NT2/D1 (cell line): ENCODE measurements at places on chromosomes 1 and 21.

GRCh38 chr21:36976882-36977651 is 10.6 kb upstream of the HLCS start:
- peak; percentile 75 for DNase-seq

DNA sequence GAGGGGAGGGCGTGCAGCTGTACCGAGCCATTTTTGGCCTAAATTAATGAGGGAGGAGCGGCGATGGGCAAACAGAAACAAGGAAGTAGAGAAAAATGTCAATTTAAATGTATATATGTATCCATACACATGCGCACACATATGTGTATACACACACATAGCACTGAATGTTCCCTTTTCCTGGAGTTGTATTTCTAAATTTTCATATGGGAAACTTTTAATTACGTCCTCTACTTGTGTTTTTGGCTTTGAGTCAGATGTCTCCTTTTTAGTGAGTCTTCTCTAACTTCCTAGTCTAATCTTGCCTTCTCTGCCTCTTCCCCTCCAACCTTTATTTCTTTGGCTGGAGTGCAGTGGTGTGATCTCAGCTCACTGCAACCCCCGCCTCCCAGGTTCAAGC is 15.4 kb upstream of the CYYR1 start:
- DNase-seq = no peak

- no peak for DNase-seq
Measured at GRCh38 chr1:79373481-79374125, 367.1 kb upstream of the ADGRL4 start.

- peak; percentile 79 for DNase-seq
Measured at GRCh38 chr1:205543351-205544301, 39.2 kb downstream of the CDK18 start.

GRCh38 chr1:79539001-79539400 is 532.5 kb upstream of the ADGRL4 start:
- no peak for DNase-seq

- DNase-seq = no peak
Measured at GRCh38 chr1:93566227-93566626, 115.4 kb downstream of the BCAR3 start.

DNA sequence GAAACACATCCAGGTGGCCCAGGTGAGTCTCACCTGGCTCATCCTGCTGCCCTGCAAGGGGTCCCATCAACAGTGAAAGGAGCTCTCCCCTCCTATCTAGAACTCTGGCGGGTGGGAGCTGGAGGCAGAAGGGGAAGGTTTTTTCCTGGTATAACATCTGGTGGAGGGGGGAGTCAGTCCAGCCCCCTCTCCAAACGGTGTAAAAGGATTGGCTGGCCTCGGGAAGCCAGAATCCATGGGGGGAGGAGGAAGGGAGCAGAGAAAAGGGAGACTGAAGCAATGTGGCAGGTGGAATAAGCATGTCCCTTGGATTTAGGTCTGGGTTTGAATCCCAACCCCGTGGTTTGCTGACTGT is 1.2 kb upstream of the CAMK2N1 start:
- no peak for DNase-seq

DNA sequence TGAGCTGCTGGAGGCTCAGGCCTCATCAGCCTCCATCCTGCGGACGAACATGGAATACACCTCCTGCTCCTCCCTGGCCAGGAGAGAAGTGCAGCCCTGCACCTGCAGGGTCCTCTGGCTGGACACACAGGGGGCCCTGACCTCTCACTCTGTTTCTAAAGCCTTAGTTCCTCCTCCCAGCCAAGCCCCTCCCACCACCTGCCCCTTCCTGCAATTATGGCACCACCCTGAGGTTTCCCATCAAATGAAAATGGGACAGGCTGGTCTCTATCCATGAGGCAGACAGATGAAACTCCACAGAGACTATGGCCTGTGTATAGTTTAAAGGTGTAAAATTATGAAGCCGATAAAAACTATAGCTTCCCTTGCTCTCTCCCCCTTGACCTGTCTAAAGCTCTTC is 42.6 kb downstream of the CACNA1S start:
- DNase-seq = no peak

- DNase-seq = no peak
Measured at GRCh38 chr1:55951291-55951690, 628.1 kb downstream of the PLPP3 start.

- DNase-seq = no peak
Measured at GRCh38 chr1:54965624-54966340, 14.6 kb upstream of the TMEM61 start.

DNA sequence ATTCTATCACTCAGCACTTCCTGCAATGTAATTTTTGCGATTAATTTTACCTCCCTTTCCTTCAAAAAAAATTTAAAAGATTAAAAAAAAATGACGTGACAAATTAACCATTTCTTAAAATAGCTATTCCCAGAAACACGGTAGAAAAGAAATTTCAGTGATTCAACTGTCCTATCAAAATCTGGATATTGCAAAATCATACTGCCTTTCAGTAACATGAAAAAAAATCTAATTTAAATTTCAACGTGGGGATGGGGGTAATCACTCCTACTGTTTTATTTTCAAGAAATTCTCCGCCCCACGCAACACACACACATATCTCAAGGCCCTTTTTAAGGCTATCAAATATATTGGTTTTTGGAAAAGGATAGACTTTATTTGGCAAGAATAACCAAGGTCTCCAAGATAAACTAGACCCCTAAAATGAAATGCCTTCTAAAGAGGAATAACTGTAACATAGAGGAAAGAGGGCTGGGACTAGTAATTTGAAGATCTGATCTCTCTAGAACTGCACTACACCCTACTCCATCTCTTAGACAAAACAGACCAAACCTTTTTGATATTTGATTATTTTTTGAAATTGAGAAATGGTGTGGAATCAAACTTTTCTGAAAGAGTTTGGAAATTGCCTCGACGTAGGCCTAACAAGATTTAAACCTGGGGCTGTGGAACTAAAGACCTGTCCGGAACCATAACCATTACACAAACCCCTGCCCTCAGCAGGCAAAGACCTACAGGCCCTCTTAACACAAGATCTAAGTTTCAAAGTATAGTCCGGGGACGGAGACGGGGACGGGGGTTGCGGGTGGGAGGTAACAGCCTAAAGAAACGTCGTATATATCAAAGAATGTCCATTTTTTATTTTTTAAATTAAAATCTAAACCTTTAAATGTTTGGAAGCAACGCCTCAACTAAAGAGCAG is 941 bp downstream of the ARNT start:
- no peak for DNase-seq

GRCh38 chr1:19511116-19511515 is 25.8 kb upstream of the CAPZB start:
- no peak for DNase-seq

GRCh38 chr1:224767031-224767430 is 150.9 kb downstream of the CNIH3 start:
- no peak for DNase-seq

GRCh38 chr1:37795340-37796125 is 1.9 kb downstream of the MANEAL start:
- peak; percentile 85 for DNase-seq

DNA sequence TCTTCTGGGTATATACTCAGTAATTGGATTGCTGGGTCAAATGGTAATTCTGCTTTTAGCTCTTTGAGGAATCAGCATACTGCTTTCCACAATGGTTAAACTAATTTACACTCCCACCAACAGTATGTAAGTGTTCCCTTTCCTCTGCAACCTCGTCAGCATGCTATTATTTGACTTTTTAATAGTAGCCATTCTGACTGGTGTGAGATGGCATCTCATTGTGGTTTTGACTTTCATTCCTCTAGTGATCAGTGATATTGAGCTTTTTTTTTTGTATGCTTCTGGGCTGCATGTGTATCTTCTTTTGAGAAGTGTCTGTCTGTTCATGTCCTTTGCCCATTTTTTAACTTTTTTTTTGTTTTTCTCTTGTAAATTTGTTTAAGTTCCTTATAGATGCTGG is 279.4 kb downstream of the PTGER3 start:
- no peak for DNase-seq

- DNase-seq = no peak
Measured at GRCh38 chr1:66292944-66293343, 241.0 kb upstream of the SGIP1 start.

DNA sequence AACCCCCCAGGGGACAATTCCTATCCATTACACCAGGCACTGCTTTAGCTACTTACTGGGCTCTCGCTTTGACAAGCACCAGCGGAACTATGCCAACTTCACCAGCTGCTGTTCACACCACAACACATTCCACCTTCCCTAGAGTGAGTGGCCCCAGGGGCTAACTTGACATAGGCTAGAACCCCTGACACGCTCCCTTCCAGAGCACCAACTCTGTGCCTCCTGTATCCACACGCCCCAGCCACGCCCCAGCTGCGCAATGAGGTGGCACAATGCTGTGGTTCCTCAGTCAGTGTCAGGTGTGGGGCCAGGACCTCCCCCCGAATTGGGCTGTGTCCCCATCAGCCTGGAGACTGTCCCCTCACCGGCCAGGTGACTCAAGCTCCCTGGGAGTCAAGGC is 11.7 kb upstream of the FGR start:
- no peak for DNase-seq

DNA sequence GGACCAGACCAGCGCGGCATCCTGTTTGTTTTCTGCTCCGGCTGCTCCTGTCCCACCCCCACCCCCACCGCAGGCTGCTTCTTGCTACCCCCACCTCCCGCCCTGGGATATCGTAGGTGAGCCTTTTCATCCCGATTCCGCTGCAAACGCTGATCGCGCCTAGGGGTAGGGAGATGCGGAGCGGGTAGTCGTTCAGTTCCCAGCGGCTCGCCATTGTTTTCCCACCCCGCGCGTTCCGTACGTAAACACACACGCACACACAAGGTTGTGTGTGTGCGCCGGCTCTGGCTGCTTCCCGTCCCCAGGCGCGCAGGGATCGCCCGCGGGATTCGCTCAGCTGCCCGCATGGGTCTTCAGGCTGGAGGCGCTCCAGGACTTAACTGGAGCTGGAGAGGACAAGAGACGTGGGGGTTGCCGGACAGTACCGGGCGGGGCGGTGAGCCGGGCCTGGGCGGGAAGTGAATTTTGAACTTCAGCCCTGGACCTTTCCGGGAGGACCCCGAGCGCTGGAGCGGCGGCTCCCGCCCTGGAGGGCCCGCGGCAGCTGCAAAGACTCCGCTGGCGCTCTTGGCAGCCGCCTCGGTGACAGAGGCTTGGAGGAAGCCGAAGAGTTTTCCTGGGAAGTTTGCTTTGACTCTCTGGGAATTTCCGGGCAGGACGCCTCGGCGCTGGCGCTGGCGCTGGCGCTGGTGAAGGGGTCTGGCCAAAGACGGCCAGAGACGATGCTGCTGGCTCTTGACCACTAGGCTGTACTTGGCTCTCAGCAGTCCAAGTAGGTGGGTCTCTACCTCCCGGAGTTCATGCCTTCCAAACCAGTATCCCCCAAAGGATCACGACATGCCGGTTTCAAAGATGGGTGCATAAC is 1.6 kb downstream of the SOX13 start:
- DNase-seq = peak; percentile 61

- DNase-seq = no peak
Measured at GRCh38 chr21:25457946-25458345, 149.3 kb downstream of the MRPL39 start.

GRCh38 chr1:10494418-10494753 is 19.6 kb downstream of the PEX14 start:
- no peak for DNase-seq

GRCh38 chr1:248792342-248792741 is 33.4 kb downstream of the SH3BP5L start:
- no peak for DNase-seq

DNA sequence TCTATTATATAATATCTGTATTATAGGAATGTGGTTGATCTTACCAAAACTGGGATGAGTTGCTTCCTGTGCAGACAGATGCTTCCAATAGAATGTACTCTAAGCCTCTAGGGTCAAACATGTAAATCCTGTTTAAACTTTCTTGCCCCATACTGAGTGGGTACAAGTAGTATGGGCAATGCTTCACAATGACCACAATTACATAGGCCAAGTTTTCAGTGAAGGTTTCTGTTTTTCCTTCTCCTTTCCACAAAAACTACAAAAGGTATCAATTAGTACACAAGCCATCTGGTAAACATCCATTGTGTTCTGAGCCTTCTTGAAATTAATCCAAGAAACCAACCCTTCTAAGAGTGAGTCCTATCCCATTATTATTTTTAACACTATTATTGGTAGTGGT is 16.8 kb downstream of the OTUD7B start:
- no peak for DNase-seq

GRCh38 chr1:43441166-43441893 is 12.4 kb downstream of the HYI start:
- DNase-seq = no peak

DNA sequence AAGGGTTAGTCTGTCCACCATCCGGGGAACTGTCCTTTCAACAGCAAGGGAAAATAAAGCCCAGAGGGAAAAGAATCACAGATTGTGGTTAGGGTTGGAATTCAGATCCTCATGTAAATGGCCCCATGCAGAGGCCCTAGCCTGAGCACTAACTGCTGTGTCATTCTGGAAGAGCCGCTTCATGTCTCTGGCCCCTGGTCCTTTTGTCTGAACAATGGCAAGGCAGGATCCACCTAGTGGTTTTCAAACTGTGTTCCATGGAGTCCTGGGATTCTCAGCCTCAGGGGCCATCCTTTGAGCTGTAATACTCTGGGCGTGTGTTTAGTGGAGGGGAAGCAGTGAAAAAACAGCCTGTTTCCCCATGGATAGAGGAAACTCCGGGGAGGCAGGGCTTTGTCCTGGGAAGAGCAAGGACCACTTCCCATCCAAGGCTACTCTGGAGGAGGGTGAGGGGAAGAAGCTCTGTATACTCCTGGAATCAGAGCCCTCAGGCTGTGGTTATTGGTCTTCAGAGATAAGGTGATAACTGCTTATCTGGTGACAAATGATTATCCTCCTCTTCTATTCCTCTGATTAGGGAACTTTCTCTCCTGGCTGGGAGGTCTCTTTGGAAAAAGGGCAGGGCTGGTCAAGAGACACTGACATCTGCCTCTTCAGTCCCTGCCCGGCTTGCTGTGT is 19.2 kb downstream of the PAX7 start:
- DNase-seq = peak; percentile 67

GRCh38 chr1:234863551-234863971 is 253.6 kb upstream of the IRF2BP2 start:
- no peak for DNase-seq

DNA sequence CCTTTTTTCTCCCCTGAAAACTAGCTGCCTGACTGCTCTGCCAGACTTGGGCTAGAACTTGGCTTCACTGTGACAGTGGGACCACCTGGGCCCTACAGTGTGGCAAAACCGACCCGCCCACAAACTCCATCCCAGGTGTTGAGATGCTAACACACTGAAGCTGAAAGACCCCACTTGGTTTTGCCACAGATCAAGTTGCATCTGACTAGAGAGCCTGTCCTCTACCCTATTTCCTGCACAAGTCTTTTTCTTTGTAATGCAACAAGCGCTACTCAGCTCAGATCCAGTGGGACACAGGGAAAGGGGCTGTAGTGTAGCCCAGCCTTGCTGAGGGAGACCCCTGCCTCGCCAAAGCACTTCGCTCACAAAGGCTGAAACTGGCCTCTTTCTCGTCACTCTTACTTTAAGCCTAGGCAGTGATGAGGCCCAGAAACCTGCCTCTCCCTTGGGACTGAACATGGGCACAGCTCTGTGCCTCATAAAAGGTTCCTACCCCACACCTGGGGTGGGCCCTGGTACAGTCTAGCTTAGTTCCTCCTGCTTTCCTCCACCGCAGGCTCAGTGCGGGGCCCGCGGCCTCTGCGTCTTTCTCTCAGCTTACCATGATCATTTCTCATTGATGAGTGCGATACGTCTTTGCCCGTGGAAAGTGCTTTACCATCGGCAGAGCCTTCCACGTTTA is 9.7 kb downstream of the ALPL start:
- no peak for DNase-seq

- DNase-seq = no peak
Measured at GRCh38 chr1:116573431-116574095, 2.7 kb upstream of the CD58 start.

GRCh38 chr1:178540646-178541045 is 27.7 kb downstream of the TEX35 start:
- no peak for DNase-seq
